ENCODE measurements at places on chromosomes 2 and 18.

- no peak for DNase-seq
Observed at GRCh38 chr2:26924731-26925099, 45.7 kb upstream of the MAPRE3 start.

- DNase-seq, result no peak
Observed at GRCh38 chr2:133667085-133667484, 98.8 kb upstream of the NCKAP5 start.

- no peak for DNase-seq
Observed at GRCh38 chr2:9703085-9703678, 72.4 kb upstream of the YWHAQ start.

DNA sequence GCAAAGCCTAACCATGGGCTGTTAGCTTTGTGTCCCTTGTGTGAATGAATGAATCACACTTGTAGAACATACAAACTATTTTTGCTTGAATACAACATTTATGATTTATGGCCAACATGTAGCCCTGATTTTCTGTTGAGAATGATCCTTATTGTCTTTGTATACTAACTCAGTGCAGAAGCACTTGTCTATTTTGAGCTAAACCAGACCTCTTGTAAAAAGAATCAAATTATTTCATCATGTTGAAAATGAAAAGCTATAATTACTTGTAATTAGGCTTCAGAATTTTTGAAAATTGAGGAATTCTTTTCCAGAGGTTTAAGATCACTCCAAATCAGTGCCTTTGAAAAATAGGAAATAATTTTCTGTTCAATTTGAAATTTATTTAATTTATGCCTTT lies 85.9 kb downstream of the ZNF407 start:
- DNase-seq, result no peak

Data from right lung (tissue), 10 donors.